ENCODE measurements at places on chromosomes 7 and 10.

GRCh38 chr7:668139-668931, 58.2 kb upstream of the DNAAF5 start:
- peak; percentile 61 for DNase-seq

GRCh38 chr7:44634839-44635591, 28.6 kb downstream of the OGDH start:
- DNase-seq, result no peak

GRCh38 chr7:126608339-126608776, 644.4 kb downstream of the GRM8 start:
- DNase-seq, result peak; percentile 12

DNA sequence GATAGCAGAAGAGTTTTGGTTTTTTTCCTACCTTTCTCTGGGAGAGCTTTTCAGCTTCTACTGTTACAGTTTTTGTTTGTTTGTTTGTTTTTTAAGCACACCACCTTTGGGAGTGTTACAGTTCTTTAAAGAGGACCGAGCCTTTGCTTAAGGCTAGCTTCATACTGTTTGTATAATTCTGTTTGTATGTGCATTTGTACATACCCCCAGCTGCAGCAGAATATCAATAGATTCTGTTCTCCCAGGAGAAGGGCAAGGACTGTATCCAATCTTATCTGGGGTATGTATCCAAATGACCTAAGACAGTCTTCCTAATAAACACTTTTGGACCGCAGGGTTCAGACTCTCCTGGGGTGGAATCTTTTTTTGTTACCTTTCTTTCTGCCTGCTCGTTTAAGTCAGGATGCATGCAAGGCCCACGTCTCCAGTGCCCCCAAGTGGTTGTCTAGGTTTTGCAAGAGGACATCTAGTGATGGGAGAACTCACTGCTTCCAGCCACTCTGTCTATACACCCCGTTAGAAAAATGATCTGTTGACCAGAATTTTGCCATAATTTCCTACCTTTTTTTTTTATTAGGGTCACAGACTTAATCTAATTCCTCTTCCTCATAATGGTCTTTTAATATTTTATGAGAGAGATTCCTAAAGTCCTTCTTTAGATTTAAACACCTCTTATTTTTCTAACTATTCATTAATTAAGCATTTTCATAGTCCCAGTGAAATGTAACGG, 23.9 kb downstream of the NRF1 start:
- DNase-seq, result peak; percentile 73

DNA sequence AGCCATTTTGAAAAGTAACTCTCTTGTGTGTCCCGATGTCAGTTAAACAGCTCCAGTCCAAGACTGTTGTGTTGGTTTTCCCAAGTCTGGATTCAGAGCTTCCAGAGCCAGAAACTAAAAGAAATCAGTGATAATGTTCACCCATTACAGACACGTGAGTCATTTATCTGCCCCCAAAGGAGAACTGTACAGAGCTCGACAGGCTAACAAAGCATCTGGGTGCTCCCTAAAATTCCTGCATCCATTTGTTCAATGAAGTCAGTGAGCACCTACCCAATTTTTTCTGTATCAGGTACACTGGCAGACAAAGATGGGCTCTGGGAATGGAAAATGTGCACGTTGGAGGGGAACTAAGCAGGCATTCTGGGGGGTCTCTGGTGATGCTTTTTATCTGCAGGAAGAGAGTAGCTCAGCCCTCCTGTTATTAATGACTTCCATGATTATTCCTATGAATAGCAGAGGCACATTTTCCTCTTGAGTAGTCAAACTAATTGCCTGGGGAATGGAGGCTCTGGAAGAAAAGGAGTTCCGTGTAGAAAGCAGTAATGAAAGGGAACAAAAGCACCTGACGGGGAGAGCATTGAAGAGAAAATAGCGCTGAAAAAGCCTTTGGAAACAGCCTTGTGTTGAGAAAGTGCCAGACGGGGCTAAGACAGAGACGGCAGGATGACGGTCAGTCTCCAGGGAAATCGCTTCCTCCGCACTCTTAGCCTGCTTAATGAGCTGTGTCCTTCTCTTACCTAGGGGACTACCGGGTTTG, 75.3 kb downstream of the GAD2 start:
- no peak for DNase-seq

DNA sequence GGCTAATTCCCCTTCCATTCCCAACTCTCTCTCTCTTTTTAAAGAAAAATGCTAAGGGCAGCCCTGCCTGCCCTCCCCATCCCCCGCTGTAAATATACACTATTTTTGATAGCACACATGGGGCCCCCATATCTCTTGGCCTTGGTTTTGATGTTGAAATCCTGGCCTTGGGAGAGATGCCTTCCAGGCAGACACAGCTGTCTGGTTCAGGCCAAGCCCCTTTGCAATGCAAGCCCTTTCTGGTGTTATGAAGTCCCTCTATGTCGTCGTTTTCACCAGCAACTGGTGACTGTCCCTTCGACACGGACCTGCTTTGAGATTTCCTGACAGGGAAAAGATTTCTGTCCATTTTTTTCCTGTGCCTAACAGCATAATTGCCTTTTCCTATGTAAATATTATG, 3.0 kb downstream of the ADRA2A start:
- DNase-seq, result no peak

GRCh38 chr7:23445326-23445725, 25.0 kb downstream of the IGF2BP3 start:
- no peak for DNase-seq

DNA sequence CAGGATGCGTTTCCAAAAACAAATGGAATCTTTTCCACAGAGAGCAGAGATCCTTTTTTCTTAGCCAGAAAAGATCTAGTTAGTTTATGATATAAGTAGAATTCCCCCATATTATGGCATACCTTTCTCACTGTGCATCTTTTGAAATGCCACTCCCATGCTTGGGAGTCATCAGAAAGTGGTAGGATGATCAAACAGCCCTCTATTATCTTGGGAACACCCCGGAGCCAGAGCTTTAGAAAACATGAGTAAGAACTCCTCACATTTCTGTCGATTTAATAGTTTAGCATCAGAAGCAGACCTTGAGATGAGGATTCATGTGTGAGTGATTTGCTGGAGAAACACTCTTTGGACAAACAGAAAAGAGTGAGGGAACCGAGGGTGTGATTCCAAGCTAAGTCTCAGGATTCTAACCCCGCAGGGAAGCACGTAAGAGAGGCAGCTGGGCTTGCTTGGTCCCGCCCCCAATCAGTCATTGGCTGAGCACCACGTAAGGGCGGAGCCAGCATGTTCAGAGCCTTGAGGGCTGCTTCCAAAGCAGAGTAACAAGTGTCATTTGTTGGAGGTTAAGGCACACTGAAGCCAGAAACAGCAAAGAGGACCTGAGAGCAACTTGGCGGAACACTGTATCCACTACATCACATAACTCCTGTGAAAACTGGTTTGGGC, 43.7 kb upstream of the NXPH1 start:
- no peak for DNase-seq

- DNase-seq, result no peak
Measured at GRCh38 chr10:100153239-100153825, 32.5 kb downstream of the ERLIN1 start.

GRCh38 chr10:125134483-125134848, 25.9 kb downstream of the CTBP2 start:
- no peak for DNase-seq

DNA sequence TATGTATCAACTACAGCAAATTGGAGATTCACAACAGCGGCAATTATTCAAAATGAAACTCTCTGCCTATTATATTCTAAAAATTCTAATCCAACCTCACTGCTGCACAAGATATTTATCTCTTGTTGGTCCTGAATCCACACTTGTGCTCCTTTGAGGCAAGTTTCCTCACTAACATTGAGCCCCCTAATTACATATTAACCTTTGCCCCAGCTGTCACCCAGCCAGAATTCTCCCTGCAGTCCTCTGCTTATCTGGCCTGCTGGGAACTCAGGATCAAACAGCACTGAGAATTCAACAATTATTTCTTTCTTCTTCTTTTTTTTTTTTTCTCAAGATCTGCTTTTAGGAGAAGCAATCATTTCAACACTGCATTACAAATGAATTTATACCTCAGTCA, 21.5 kb upstream of the PLAC9 start:
- no peak for DNase-seq

DNA sequence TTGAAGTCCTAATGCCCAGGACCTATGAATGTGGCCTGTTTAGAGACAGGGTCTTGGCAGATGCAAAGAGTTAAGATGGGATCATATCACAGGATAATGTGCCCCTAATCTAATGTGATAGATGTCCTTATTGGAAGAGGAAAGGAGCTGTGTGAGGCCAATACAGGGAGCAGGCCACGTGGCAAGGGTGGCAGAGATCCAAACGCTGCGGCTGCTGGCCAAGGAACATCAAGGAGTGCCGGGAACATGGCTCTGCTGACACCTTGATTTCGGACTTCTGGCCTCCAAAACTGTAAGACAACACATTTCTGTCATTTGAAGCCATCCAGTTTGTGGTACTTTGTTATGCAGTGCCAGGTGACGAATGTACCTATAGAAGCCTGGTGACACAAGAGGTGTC, 37.7 kb upstream of the EZH2 start:
- DNase-seq, result no peak

- DNase-seq, result peak; percentile 38
Measured at GRCh38 chr7:2566890-2567678, 8.3 kb downstream of the IQCE start.

- DNase-seq, result no peak
Measured at GRCh38 chr7:70631718-70632117, 500.2 kb upstream of the GALNT17 start.

GRCh38 chr10:3010334-3010733, 57.0 kb upstream of the PFKP start:
- no peak for DNase-seq

GRCh38 chr10:69073026-69073425, 14.9 kb upstream of the SRGN start:
- DNase-seq, result no peak

DNA sequence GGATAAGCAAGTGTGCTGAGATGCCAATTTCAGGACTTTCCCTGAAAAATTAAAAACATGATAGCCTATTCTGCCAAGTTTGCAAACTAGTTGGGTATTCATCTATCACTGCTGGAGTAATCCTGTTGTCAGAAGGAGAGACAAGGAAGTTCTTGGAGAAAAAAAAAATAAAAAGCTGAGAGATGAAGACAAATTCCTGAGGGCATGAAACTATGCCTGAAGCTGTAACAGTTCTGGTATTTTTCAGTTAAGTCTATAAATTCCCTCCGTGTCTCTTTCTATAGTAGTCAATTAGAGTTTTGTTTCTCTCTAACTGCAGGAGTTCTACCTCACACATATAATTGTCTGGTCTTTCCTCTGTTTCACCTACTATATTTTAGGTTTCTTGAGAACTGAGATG, 95.7 kb downstream of the DGKB start:
- DNase-seq, result peak; percentile 72

GRCh38 chr7:72152161-72153131, 259.7 kb downstream of the CALN1 start:
- peak; percentile 3 for DNase-seq

GRCh38 chr10:127579640-127580039, 30.5 kb downstream of the NPS start:
- no peak for DNase-seq

GRCh38 chr7:106063692-106064091, 48.4 kb downstream of the SYPL1 start:
- DNase-seq, result no peak

GRCh38 chr7:22859641-22860290, 37.1 kb upstream of the TOMM7 start:
- no peak for DNase-seq

GRCh38 chr10:111830359-111830758, 353.2 kb downstream of the GPAM start:
- DNase-seq, result no peak

DNA sequence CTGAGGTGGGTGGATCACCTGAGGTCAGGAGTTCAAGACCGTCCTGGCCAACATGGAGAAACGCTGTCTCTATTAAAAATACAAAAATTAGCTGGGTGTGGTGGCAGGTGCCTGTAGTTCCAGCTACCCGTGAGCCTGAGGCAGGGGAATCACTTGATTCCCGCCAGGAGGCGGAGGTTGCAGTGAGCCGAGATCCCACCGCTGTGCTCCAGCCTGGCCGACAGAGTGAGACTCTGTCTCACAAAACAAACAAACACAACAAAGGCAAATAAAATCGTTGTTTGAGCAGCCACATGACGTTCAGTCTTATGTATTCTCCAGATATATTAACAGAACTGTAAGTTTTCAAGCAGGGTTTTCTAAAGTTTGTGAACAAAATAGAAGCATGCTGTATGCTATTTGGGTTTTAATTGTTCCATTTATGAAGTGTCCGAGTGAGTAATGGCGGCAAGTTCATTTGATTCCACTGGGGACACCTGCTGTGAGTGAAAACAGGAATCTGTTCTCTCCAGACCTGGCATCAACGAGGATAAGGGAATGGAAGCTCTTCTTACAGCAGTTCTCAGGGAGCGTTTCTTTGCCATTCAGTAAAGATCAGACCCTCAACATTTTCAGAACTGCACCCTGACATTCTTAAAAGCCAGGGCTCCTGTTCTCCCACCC, 122.5 kb upstream of the PITRM1 start:
- no peak for DNase-seq

DNA sequence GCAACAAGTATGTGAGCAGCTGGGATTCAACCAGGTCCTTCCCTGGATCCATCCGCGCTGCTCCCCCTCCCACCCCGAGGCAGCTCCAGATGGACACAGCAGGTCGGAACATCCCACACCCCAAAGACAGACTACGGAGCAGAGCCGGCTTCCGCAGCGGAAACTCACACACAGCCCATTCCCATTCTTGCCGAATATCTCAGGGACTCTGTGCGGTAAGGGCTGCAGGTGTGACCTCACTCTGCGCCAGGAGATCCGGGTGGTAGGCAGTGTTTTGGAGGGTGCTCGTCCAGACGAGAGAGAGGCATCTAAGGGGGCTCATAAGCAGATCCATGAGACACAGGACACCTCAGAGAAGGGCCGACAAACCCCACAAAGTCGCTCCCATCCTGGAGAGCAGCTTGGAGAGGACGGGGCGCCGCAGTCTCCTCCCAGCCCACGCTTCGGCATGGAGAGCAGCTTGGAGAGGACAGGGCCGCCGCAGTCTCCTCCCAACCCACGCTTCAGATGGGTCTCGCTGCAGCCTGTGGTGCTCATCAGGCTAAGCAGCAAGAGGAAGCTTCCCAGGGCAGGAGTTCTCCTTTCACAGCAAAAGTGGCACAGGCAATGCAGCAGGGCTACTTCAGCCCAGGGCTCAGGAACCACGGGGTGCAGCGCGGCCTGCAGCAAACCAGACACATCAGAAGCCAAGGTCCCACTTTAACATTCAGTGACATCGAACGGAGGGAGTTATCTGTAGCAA, 179.9 kb downstream of the DIP2C start:
- DNase-seq, result no peak

- DNase-seq, result no peak
Measured at GRCh38 chr10:71972746-71973695, 8.8 kb downstream of the CHST3 start.

DNA sequence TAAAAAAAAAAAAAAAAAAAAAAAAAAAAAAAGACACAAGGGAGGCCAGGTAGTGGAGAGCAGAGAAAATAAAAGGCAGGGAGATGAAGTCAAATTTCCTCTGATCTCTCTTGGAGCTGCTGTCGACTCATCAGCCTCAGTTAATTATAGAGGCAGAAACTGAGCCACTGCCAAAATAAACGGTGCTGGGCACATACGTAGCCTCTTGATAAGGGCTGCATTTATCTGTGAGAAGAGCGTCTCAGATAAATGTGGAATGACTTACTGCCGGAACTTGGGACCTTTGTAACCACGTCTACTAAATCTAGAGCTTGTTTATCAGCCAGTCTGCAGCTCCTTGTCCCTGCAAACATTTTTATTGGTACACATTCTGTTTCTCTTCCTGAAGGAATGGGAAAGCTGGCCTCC, 162.3 kb downstream of the BAMBI start:
- peak; percentile 43 for DNase-seq

- DNase-seq, result no peak
Measured at GRCh38 chr10:49614242-49615198, 683 bp downstream of the CHAT start.

All from fibroblast of skin of scalp (primary cell).